ENCODE measurements at places on chromosomes 7 and 10.

GRCh38 chr7:43491984-43492383 is 90.9 kb upstream of the STK17A start:
- peak; percentile 71 for DNase-seq

DNA sequence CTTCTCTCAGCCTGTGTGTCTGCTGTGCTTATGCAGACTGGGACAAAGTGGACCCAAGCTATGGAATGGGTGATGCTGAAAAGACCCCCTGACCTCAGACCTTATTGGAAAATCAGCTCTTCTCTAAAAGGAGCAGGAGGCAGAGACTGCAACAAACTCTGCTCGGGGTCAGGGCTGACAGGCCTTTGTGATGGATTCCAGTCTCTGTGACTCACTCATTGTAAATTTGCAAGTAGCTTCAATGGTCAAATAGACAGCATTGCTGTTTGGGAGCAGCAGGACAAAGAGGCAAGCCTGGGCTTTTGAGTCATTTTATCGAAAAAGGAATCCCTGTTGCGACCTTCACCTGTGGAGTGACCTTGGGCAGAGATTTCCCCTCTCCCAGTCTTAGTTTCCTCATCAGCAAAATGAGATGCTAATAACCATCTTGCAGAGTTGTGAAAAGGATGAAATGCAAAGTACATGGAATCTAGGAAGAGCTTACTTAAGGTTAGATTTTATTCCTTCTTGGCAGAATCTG is 26.1 kb upstream of the GPR26 start:
- DNase-seq: peak; percentile 40

DNA sequence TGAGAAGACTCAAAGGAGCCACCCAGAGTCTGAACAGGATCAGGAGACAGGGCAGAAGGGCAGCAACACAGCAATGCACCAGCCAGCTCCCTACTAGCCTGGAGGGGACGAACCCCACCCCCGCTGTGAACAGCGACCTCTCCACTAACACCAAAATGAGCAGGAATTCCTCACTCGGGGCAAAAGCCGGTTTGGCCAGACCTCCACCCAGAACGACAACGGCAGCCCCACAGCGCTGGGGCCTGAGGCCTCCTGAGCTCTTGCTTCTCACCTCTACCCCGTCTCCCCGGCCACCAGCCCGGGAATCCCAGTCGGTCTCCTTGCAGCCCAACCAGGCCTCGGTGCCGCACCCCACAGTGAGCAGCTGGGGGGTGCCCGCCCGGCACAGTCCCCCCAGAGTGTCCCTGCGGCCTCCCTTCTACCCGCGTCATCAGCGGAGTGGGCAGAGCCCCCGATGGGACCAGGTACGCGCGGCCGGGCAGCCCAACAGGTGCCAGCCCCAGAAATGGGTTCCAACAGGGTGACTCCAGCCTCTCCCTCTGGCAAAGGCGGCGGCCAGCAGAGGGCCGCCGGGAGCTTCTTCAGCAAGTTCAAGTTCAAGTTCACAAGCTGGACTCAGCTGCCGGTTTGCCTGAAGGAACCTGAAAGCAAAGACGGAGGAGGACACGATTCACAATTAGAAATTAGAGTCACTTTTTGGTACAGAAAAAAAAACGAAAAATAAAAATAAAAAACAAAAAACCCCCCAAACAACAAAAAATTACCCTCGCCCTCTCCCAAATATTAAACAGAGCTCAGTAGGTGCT is 129.0 kb downstream of the MARCHF5 start:
- DNase-seq: peak; percentile 62

GRCh38 chr10:96263669-96264068 is 7.7 kb downstream of the BLNK start:
- DNase-seq: no peak

GRCh38 chr7:45682358-45682735 is 108.2 kb downstream of the ADCY1 start:
- DNase-seq: no peak

DNA sequence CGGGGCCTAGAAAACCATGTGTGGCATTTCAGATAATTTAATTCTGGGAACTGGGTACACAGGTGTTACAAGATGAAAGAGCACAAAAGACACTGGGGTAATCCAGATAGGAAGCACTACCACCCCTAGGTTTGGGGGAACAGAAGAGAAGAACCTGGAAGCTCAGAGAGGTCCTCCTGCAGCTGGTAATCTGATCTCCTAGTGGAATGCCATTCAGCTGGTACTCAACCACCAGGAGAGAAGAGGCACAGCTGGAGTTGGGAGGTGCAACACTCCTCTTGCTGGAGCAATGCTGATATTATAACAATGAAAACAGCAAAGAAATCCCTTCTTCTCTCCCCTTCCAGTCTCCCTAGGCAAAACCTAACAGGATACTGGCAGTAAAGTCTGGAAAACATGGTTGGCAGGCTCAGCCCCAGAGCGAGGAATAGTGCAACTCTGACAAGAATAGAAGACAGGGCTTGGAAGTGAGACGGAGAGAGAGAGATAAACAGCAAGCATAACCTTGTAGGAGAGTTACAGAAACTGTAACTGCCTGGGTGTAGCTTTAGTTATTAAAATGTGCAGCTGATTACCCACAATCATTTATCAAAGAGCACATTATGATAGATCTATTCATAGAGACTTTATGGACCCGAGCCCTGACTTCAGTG is 35.0 kb downstream of the NRF1 start:
- DNase-seq: no peak

GRCh38 chr7:155373359-155374273 is 75.9 kb downstream of the INSIG1 start:
- DNase-seq: no peak
